Epithelial cell of proximal tubule (primary cell): ENCODE measurements at places on chromosomes 1 and 21. TPM values are rescaled to one million over a fixed set of nuclear protein-coding genes. Genes with fewer than 3 reads are reported as not detected.

KRTAP19-1 gene
- not detected in 2 replicates for total RNA-seq

UAP1 gene
- 58.2 and 71.5 TPM in 2 replicates for total RNA-seq

DNA sequence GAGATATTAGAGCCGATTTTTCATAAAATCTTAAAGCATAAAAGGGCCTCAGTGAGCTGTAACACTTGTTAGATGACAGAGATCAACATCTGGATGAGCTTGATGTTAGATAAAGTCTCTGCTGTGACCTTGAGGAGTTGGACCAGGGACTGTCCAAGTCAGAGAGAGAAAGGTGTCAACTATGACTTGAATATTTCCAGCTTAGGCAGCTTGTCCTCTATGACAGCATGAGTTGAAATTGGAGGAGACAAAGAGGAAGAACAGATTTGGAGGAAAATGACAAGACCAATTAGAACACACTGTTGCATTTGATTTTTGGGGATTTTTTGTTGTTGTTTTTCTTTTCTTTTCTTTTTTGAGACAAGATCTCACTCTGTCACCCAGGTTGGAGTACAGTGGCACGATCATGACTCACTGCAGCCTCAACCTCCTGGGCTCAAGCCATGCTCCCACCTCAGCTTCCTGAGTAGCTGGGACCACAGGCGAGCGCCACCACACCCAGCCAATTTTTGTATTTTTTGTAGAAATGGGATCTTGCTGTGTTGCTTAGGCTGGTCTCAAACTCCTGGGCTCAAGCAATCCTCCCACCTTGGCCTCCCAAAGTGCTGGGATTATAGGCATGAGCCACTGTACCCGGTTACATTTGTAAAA, 35.3 kb upstream of the CLIC4 start:
- no peak for DNase-seq

DNA sequence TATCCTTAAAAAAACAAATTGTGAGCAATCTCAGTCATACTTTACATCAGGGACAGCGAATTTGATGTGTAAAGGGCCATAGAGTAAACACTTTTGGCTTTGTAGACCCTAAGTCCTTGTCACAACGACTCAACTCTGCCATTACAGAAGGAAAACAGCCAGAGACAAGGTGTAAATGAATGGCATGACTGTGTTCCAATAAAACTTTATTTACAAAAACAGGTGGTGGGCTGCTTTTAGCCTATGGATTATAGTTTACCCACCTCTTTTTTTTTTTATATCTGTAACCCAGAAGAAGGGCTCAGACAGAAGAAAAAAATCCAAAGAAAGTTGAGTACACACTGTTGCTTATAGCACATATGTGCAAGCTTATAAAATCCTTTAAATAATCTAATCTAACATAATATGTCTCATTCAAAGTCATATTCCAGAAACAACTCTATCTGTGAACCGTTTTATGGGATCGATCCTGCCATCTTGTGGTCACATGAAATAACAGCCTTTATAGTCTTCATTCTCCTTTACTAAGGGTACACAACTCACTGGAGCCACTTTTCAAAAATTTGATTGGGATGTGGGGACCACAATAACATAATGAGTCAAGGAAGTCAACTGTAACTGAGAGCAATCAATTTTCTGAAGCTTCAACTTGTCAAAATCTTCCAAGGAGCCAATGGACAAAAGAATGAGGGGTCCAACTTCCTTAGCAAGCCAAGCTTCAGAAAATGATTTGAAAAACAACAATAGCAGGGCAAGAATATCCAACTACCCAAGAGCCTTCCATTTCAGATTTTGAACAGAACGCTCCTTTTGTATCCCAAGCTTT, 142.2 kb upstream of the KRTAP19-8 start:
- no peak for DNase-seq

GRCh38 chr1:228913626-228914414, 178.5 kb downstream of the RHOU start:
- DNase-seq: no peak

GRCh38 chr1:189269011-189269410, 1208.7 kb downstream of the BRINP3 start:
- no peak for DNase-seq

IER5 gene
- total RNA-seq: 20.5 and 43.0 TPM in 2 replicates

- no peak for DNase-seq
These were observed 94.4 kb downstream of the GPR161 start for GRCh38 chr1:168042362-168042761.

EFNA1 gene
- total RNA-seq: 26.3 and 45.3 TPM in 2 replicates

DNA sequence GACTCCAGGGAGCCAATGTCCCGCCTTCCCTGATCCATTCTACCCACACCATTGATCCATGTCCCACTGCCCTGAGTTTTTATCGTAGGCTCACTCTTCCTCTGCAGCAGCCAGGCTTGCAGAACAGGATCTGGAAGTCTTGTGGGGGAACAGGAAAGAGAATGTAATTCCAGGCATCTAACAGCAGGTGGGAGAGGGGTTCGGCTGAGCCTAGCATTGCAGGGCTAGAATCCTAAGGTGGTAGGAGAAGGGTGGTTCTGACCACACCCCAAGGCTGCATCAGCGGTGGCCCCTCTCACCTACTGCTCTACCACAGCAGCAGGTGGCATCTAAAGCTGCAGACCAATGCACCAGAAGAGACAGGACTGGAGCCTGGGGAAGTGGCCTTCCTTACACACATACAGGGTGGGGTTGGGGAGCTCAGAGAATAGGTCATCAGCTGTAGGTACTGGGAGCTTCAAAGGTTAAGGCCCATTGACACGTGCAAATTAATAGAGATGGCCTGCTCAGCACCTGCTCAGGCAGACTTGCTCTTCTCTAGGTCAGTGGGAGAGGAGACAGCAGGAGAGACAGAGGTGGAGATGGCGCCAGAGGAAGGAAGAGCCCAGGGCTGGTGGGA, 20.5 kb downstream of the KNCN start:
- no peak for DNase-seq
